ENCODE measurements at places on chromosomes 12 and 14.

- no peak for DNase-seq
These were observed 938.0 kb upstream of the FLRT2 start for GRCh38 chr14:84591827-84592445.

DNA sequence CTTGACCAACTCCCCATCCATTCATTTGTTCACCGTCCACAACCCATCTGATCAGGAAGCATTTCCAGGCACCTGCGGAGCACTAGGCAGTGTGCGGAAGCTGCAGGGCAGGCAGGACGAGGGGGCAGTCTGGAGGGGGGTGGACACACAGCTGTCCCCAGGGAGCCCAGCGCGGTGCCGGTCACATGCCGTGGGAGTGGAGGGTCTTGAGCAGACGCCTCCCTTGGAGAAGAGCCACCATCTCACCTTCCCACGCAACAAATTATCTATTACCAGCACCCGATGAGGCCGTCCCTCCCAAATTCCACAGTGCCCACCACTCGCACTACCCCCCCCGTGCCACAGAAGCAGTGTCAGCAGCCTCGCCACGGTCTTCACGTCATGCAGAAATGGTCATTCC lies 10.8 kb downstream of the DLK1 start:
- no peak for DNase-seq

DNA sequence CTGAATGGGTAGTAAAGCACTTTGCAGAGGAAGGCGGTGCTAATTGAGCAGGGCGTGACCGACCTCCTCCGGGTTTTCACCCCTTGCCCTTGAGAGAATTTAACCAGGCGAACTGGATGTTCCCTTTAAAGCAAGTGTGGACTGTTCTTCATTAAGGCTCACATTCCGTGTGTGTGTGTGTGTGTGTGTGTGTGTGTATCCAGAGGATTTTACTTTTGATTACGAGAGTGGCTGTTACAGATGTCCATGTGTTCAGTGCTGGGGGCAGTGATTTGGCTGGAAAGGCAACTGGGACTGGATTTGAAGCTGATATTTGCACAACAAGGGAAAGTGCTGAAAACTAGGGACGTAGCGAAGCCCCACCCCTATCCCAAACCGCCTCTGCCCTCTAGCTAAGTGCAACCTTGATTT lies 2.2 kb downstream of the TMEM132C start:
- DNase-seq = no peak

GRCh38 chr14:90700933-90701776 lies 115.1 kb downstream of the TTC7B start:
- no peak for DNase-seq

DNA sequence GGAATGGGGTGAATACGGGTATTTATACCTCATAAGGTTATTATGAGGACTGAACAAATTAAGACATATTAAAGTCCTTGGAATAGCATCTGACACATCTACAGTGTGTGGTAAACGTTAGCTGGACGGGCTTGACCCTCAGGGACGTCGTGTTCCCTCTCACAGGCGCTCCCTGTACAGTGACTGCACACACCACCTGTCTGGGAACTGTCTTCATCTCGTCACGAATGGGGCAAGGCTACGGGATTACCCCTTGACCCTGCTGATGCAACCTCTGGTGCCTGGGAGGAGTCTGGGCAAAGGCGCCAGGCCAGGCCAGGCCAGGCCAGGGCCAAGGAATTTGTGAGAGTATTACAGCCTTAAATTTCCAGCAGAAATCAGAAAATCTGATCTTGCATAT lies 191.1 kb downstream of the CALM1 start:
- no peak for DNase-seq

- DNase-seq = no peak
These were observed 94.3 kb downstream of the AEBP2 start for GRCh38 chr12:19533567-19533966.

DNA sequence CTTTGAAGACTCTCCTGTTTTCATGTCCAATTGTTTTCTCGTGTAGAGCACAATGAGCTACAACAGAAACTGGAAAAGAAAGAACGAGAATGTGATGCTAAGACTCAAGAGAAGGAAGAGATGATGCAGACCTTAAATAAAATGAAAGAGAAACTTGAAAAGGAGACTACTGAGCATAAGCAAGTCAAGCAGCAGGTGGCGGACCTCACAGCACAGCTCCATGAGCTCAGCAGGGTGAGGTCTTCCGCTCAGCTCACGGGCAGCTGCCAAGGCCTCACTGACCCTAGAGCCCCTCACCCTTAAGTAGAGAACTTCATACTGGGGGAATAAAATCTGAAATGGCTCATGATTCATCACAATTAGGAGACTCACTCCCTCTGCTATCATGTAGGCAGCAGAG lies 134.7 kb downstream of the GPR135 start:
- no peak for DNase-seq

GRCh38 chr12:9634969-9635754 lies 27.4 kb upstream of the KLRB1 start:
- no peak for DNase-seq

- no peak for DNase-seq
These were observed 58.7 kb downstream of the WSCD2 start for GRCh38 chr12:108187831-108188230.

- DNase-seq = no peak
These were observed 33.8 kb downstream of the CREBL2 start for GRCh38 chr12:12645485-12645884.

DNA sequence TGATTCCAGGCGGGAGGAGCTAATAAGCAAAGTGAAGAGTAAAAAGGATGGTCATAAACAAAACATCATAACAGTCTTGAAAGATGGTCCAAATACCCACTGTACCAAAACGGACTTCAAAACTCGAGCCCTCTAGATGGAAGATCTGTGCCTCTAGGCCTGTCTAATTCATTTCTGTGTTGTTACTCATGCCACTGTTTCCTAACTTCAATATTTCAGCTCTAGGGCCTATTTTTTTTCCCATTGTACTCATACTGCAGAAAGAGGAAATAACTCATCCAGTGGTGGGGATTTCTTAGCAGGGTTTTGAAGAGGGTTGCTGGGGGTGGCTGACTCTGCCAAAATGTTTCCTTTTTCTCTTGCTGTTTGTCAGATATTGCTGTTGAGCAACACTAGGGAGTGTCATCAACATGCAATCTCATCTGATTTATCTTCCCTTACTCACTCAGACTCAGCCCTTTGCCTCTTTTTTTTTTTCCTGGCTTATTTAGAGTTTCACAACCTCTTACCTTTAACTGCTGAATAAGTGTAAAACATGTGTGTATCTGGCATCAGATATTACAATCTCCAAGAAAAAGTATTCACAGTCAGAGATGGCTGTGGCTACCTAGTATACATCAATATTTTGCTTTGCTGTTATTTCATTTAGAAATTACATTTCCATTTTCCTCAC lies 189.6 kb downstream of the DUSP6 start:
- peak; percentile 88 for DNase-seq

- DNase-seq = no peak
These were observed 1.7 kb upstream of the NUAK1 start for GRCh38 chr12:106140223-106140986.

- DNase-seq = no peak
These were observed 10.8 kb upstream of the DGLUCY start for GRCh38 chr14:91103116-91103515.

GRCh38 chr12:51108136-51108535 lies 24.7 kb upstream of the CSRNP2 start:
- DNase-seq = no peak

DNA sequence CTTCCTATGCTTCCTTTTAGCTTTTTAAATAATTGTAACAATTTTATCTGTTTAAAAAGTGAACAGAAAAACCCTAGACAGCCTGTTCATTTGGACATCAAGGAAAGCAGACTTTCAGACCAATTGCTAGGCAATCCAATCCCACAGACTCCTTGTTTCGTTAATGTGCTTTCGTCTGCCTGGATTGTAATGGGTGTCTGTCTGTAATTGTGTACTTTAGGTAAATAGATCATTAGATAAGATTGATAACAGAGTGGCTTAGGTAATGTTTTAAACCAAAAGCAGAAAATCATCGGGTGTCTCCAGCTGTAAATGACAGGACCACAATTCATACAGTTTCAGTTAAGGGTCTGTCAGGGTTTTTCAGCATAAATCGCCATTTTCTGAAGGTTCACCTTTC lies 19.6 kb downstream of the CCDC60 start:
- DNase-seq = no peak

GRCh38 chr12:94819011-94819410 lies 168.7 kb upstream of the TMCC3 start:
- no peak for DNase-seq

DNA sequence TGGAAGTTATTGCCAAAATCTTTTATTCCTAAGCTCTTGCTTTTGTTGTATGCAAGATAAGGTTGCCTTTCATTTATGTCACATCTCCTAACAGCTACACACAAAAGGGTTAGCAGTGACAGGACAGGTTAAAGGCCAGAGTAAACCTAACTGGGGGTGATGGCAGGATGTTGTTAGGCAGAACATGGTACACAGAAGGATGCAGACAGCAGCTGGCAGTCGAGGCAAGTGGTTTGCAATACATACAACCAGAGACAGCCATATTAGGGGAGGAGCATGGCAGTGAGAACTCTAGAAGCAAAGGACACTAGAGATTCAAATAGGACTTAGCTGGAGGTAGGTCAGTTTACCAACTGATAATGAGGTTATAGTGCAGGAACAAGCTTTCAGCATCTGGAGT lies 2.7 kb upstream of the ABCD2 start:
- DNase-seq = no peak

DNA sequence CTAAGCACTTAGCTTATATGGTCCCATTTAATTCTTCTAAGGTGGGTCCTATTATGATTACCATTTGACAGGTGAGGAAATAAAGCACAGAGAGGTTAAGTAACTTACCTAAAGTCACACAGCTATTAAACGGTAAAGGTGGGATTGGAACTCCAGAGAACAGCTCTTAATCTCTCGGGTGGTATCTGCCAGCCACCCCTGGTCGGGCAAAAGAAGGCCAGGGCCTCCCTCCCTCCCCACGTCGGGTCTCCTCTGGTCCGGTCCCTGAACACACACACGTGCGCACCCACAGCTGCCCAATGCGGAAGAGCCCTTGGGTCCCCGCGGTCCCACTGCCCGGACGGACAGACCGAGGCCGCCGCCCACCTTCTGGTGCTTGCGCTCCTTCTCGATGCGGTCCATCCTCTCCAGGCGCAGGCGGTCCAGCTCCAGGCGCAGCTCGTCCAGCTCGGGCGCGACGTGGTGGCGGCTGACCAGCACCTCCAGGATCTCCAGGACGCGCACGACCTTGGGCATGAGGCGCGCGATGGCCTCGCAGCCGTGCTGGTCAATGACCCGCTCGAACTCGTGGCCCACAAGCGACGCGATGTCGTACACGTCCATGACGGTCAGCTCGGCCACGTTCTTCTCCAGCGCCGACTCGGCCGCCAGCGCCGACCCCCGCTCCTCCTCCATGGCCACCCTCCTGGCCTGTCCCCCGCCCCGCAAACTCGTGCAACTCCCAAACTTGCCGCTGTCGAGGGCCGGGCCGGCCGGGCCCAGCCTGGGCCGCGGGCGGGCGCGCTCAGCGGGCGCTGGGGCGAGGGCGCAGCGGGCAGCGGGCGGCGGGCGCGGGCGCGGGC lies 490 bp downstream of the RILPL1 start:
- peak; percentile 9 for DNase-seq

DNA sequence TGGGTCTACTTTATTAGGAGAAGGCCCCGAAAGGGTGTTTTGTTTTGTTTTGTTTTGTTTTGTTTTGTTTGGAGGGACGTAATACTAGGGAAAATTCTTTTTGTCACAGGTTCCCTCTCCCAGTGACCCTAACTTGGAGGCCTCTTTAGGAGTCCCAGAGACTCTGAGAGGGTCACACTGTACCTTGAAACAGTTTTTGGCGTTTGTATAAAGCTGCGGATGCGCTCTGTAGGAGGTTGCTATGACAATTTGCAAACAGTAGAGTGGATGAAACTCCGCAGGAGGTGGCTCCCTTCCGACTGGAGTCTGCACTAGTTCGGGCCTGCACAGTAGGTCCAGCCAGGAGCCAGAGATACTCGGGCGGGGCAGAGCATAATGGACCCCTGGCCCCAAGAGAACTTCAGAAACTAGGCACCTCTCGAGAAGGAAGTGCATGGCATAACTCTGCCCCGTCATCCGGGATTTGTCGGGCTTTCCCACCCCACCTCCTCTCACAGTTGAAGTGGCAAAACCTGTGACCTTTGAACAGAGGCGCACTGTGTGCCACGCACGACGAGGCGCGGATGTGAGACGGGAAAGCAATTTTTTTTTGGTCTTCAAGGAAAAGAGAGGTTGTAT lies 1.3 kb upstream of the DYRK2 start:
- no peak for DNase-seq

DNA sequence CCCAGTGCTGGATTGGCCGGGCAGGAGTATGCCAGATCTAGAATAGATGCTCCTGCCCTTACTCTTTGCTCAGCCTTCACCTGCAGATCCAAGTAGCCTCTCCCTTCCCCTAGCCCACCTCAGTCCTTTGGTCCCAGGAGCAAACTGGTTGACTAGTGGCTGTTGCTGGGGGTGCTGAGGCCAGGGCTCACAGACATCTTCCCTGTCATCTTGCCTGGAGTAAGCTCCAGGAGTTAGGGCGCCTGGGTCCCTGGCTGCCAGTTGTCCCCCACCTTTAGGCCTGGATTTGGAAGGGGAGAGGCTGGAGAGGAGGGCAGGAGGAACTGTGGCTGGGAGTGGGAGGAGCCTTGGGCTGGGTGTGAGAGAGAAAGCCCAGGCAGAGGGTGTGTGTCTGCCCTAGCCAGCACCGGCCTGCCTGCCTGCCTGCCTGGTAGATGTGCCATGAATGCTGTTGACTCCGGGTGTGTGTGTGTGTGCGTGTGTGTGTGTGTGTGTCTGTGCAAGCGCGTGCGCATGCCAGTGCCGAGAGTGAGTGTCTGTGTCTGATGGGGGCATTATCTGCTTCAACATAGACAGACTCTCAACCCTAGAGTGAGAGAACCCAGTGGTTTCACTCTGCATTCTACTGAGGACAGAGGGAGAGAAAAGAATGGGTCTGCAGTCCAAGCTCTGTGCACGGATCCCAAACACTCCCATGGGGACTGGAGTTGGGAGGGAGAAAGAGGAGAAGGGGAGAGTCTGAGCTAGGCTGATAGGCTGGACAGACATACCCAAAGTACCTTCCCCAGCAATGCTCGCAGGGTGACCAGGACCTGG lies 845 bp upstream of the RARG start:
- DNase-seq = no peak

- DNase-seq = no peak
These were observed 70.2 kb upstream of the EGLN3 start for GRCh38 chr14:34021096-34021495.

- DNase-seq = no peak
These were observed 522.0 kb upstream of the SEL1L start for GRCh38 chr14:82055515-82056115.

GRCh38 chr12:88237954-88238353 lies 95.8 kb downstream of the TMTC3 start:
- DNase-seq = peak; percentile 25

GRCh38 chr14:37195327-37195726 lies 2.4 kb upstream of the MIPOL1 start:
- no peak for DNase-seq

GRCh38 chr14:30484201-30484600 lies 74.8 kb upstream of the G2E3 start:
- DNase-seq = no peak

- DNase-seq = peak; percentile 14
These were observed at the start of gene FLRT2 for GRCh38 chr14:85529803-85530574. Gene FLRT2 (plus strand): TSS chr14:85530144. CDS start chr14:85621515, 91,371 bp downstream.
